ENCODE measurements at places on chromosomes 7 and 10. TPM values are rescaled to one million over a fixed set of nuclear protein-coding genes. Genes with fewer than 3 reads are reported as not detected.

Gene AQP1
- total RNA-seq: 2,113 TPM

Gene GPNMB
- total RNA-seq: 46.4 TPM

Gene TMEM176A
- total RNA-seq: 31.5 TPM

Gene TBXAS1
- 3.8 TPM for total RNA-seq

Gene SH2D4B
- not detected for total RNA-seq

DNA sequence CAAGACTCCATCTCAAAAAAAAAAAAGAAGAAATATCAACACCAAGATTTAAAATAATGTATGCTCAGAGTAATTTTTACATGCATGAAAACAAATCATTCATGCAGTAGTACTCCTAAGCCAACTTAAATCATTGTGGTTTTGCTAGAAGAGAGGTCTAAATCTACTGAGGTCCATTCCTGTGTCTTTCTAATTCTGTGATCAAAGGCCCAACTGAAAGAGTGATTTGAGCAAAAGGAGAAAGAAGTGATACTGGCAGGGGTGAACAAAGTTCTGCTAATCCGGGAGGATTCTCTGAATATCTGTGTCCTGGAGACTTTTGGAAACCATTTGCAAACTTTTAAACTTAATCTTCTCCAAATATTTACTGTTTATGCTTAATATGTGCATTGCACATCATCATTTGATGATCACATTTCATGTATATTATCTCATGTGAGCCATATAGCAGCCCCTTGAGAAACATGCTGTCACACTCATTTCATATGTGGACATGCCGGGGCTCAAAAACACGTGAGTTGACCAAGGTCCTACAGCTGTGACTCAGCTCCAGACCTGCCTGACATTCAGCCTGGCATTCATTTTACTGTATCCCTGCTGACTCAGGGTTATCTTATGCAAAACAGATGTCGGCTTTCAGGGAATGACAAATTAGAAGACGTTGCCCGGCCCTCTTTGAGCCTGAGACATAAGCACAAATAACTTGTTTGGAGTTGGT, 76.4 kb downstream of the FAM107B start:
- no peak for DNase-seq

GRCh38 chr7:16889851-16890415, 8.2 kb upstream of the AGR3 start:
- DNase-seq: no peak

- no peak for DNase-seq
Observed at GRCh38 chr10:130497056-130498010, 361.1 kb downstream of the GLRX3 start.

GRCh38 chr7:474605-475424, 44.8 kb downstream of the PDGFA start:
- DNase-seq: no peak

GRCh38 chr7:768881-769504, 41.9 kb upstream of the PRKAR1B start:
- no peak for DNase-seq

DNA sequence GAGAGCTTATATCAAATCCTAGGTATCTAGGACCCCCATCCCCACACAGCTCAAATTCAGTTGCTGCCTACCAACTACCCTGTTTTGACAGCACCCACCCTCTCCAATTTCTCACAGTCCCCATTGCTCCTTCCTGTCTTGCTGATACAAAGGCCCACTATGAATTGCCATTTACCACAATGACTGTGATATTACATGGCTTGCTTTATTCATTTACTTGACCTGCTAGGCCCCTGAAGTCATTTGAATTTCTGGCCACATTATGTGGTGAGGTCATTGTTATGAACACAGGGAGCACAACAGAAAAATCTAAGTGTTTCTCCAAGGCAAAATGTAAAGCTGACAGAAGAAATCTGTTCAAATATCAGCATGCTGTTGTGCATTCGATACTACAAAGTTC, 101.4 kb downstream of the PPP1R17 start:
- no peak for DNase-seq

GRCh38 chr7:21370283-21370982, 57.5 kb upstream of the SP4 start:
- DNase-seq: no peak

DNA sequence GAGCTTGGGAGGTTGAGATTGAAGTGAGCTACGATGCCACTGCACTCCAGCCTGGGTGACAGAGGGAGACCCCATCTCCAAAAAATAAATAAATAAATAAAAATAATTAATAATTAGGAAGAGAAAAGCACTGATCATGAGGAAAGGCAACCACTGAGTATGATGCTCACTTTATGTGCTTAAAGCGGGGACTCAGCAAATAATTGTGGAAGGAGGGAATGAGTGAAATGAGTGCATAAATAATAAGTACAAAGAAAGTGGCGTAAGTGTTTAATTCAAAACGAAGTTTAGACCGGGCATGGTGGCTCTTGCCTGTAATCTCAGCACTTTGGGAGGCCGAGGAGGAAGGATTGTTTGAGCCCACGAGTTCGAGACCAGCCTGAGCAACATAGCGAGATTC, 94.9 kb upstream of the MKLN1 start:
- DNase-seq: peak; percentile 21

- DNase-seq: no peak
Observed at GRCh38 chr10:125409756-125410155, 249.4 kb upstream of the CTBP2 start.

- no peak for DNase-seq
Observed at GRCh38 chr7:151168787-151169162, 1.3 kb upstream of the GBX1 start.

- no peak for DNase-seq
Observed at GRCh38 chr7:112132051-112132694, 74.0 kb downstream of the DOCK4 start.

DNA sequence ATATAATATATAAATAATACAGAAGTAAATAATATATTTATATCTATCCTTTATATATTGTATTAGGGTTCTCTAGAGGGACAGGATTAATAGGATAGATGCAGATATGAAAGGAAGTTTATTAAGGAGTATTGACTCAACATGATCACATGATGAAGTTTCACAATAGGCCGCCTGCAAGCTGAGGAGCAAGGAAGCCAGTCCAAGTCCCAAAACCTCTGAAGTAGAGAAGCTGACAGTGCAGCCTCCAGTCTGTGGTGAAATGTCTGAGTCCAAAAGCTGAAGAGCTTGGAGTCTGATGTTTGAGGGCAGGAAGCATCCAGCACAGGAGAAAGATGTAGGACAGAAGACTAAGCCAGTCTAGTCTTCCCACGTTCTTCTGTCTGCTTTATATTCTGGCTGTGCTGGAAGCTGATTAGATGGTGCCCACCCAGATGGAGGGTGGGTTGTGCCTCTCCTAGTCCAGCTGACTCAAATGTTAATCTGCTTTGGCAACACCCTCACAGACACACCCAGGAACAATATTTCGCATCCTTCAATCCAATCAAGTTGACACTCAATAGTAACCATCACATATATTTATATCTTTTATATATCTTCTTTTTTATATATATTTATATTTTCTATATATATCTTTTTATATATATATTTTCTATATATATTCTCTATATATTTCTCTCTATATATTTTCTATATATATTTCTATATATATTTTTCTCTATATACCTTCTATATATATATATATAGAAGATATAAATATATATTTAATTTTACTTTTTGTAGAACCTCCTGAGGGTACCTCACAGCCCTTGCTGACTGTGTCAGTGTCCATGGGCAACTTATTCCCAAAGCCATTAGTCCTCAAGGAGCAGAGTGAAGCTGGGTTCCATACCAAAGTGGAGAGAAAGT, 24.6 kb upstream of the AKR1B10 start:
- DNase-seq: peak; percentile 22

DNA sequence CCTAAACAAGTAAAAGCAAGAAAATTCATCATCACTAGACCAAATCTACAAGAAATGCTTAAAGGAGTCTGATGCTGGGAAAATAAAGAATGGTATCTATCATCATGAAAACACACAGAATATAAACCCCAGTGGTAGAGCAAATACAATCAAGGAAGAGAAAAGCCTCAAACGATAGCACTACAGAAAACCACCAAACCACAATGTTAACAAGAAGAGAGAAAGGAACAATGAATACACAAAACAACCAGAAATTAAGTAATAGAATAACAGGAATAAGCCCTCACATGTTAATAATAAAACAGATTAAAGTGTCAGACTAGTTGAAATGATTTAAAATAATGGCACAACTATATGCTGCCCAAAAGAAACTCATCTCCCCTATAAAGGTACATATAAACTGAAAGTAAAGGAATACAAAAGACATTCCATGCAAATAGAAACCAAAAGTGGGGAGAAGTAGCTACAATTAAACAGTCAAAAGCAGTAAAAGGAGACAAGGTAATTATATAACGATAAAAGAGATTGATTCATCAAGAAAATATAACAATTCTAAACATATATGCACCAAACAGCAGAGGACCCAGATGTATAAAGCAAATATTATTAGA, 77.3 kb downstream of the JMJD1C start:
- no peak for DNase-seq

- no peak for DNase-seq
Observed at GRCh38 chr10:20887706-20888555, 9.2 kb downstream of the NEBL start.

DNA sequence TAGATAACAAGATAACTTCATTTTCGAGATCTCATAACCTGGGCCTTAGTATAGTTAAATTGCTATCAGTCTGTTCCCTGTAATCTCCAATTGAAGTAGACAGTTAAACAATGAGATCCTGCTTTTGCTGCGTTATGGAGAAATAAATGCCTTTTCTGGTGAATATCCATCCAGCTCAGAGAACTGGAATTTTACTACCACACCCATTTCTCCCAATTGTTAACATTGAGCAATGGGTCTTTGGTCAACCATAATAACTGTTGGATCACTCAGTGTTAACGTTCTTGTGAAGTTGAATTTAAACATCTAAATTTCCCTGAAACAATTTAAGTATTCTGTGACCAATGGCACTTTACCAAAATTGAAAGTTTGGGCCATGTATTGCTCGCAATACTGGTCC, 3.0 kb downstream of the CALU start:
- no peak for DNase-seq

- DNase-seq: no peak
Observed at GRCh38 chr10:178208-178607, 43.0 kb downstream of the ZMYND11 start.

DNA sequence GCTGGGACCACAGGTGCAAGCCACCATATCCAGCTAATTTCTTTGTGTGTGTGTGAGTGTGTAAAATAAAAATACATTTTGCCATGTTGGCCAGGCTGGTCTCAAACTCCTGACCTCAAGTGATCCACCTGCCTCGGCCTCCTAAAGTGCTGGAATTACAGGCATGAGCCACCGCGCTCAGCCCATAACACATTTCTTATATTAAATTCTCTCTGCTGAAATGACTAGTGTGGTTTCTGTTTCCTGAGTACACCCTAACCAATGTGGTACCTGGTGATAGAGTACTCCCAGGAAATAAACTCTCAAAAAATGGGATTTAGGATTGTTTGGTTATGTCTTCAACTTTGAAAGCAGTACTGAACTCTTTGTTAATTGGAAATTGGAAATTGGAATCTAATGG, 19.4 kb upstream of the FHIP2A start:
- no peak for DNase-seq

DNA sequence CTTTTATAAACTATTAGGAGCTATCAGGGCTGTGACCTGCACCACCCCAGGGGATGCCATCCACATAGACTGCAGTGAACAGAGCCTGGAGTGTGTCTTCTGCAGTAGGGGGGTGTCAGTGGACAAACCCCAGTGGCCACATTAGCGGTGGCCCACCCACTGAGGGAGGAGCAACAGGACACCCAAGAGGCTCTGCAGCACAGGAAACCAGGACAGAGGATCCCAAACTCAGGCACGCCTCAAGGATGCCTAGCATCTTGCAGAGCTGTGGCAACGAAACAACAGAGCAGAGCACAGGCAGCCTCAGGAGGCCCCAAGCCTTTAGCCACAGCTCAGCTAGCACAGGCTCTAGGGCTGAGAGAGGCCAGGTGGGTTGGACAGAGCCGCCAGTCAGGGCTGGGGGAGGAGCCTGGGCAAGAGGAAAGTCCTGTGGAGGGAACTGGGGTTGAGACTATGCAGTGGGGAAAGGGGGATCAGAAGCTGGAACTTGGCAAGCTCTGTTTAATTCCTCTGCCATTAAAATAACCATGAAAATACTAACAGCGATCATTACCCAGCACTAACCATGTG, 53.8 kb downstream of the GRID1 start:
- DNase-seq: peak; percentile 30

- no peak for DNase-seq
Observed at GRCh38 chr7:134645935-134646334, 718 bp upstream of the BPGM start.

DNA sequence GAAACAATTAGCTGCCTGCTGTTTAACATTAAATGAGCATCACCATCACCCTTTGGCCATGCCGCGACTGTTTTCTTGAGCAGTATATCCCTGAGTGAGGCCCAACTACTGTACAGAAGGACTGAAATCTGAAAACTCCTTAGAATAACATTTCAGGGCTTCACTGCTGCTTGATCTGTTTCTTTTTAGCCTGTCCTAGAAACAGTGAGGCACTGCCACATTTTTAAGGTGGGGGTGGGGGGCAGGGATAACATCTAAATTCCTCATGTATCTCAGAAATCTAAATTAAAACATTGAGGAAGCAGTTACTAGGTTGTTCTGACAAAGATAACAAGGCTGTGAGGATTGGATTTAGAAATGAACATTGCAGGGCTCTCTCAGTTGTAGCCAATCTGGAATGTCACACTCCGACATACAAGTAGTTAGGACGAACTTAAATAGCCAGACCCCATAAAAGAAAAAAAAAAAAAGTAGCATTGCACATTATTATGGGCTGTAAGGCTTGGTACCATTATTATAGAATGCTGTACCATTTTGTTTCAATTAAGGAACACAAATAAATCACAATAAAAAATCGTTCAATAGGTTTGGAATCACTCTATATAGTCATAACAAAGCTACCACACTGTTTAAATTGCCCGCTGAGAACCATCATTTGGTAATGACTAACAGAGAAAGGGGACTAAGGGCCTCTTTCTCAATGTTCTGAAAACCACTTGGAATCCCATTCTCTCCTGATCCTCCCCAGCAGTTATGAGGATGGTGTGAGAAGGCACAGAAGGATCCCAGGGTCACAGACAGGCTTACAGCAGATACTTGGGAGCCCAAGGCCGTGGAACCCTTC, 256.1 kb downstream of the INHBA start:
- no peak for DNase-seq

DNA sequence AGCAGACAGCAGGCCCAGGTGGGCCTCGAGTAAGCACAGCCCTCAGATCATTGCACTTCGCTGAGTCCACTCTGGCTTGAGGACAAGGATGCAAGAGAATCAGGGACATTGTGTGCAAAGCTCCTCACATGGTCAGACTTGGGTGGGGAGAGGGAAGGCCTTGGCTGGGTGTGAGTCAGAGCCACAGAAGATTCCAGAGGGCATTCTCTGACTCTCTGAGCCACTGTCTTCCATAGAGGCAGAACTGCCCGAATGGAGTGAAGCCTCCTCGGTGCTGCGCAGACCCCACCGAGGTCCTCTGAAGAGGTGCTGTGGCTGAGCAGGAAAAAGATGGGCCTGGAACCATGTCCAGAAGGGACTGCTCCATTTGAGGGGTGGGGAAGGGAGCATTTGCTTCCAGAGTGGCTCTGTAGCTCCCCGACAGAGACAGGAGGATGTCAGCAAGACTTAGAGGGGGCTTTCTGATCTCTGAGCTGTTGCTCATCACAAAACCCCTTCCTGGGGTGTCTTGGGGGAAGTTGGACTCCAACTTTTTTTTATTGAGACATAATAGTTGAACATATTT, 120.8 kb downstream of the PTPN20 start:
- peak; percentile 66 for DNase-seq

GRCh38 chr7:11177793-11178192, 204.1 kb downstream of the PHF14 start:
- no peak for DNase-seq
